ENCODE measurements at places on chromosomes 1 and 21.
A peak's percentile ranks its signal among the peaks of the same experiment; 100 is the strongest.

DNA sequence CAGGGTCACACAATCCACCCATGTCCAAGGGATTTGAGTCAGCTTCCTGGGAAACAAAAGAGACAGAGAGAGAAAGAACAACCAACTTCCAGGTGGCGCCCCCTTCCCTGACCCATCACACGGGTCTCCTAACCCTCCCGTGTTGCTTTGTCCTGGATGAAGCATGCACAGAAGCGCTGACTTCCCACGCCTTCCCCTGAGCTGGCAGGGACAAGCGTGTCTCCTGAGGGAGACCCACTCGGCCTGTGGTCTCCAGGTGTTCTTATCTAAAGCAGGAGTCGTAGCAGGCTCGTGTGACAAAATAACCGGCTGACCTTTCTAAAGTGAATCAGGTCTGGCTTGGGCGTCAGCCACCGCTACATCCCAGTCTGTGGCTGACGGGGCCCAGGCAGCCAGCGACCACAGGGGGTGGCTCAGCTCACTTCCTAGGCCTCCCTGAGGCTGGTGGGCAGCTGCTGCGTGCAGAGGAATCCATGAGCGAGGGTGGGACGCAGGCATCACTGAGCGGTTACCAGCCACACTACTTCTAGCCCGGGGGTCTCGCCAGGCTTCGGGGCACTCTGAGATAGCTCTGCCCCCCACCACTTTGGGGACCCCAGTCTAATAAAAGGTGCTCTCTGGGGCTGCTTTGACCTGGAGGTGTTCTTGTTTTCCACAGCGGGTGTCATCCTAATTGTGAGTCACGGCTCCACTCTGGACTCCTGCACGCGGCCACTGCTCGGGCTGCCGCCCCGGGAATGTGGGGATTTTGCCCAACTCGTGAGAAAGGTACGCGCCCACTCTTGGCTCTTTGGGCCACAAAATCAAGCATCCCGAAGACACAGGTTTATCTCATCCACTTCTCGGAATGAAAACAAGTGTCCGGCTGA lies 40.4 kb downstream of the UBASH3A start:
- DNase-seq = no peak

GRCh38 chr1:16267690-16268180 lies 30.8 kb upstream of the CPLANE2 start:
- DNase-seq = no peak

DNA sequence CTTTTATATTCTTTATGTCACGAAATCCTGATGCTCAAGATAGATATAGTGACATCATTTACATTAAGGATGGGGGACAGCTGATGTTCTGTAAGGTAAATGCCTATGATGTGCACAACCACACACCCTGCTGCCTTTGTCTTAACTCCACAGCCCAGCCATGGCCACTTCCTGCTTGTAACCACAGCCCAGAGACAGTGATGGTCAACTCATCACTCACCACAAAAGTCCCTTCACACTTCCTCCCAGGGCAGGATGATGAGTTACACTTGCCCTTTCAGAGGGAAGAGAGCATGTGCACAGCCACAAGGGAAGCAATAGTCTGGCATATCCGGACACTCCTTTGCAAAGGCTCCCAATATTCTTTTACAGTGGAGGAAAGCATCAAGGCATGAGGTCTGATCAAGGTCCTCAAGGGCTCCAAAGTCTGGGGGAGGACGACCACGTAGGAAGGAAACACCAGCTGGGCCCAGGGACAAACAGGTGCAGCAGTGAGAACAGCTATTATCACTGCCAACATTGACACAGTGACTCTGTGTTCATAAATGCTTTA lies 53.8 kb downstream of the PLPP3 start:
- DNase-seq = peak; percentile 90

DNA sequence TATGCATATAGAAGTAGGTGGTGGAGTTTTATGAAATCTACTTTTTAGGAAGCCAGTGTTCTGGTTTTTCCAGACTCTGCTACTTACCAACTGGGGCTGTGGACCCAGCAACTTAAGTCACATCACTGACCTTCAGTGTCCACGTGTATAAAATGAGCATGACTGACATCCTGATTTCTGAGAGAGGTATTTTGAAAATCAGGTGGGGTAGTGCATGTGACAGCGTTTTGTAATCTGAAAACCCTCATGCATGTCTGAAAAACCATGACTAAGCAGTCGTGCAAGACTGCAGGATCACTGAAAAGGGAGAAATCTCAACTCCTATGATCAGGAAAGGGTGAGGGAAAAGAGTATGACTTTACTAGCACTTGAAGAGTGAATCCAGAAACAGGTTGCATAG lies 26.1 kb downstream of the CR1L start:
- peak; percentile 9 for DNase-seq

DNA sequence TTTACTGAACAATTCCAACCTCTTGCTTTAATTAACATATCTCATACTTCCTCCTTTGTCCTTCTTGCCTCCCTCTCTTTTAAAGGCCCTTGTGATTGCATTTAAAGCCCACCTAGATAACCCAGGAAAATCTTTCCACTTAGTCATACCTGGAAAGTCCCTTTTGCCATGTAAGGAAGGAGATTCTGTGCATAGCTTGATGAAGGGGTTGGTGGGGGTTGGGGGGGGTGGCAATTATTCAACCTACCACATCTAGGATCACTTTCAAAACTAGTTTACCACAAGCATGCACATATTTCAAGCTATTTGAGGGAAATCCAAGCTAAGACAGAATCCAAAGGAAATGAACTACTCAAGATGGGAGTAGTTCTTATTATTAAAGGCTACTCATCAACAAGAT lies 249.1 kb upstream of the PTBP2 start:
- no peak for DNase-seq

DNA sequence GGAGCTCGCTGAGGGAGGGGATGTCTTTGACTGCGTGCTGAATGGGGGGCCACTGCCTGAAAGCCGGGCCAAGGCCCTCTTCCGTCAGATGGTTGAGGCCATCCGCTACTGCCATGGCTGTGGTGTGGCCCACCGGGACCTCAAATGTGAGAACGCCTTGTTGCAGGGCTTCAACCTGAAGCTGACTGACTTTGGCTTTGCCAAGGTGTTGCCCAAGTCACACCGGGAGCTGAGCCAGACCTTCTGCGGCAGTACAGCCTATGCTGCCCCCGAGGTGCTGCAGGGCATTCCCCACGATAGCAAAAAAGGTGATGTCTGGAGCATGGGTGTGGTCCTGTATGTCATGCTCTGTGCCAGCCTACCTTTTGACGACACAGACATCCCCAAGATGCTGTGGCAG lies 1.4 kb downstream of the TSSK3 start:
- no peak for DNase-seq

DNA sequence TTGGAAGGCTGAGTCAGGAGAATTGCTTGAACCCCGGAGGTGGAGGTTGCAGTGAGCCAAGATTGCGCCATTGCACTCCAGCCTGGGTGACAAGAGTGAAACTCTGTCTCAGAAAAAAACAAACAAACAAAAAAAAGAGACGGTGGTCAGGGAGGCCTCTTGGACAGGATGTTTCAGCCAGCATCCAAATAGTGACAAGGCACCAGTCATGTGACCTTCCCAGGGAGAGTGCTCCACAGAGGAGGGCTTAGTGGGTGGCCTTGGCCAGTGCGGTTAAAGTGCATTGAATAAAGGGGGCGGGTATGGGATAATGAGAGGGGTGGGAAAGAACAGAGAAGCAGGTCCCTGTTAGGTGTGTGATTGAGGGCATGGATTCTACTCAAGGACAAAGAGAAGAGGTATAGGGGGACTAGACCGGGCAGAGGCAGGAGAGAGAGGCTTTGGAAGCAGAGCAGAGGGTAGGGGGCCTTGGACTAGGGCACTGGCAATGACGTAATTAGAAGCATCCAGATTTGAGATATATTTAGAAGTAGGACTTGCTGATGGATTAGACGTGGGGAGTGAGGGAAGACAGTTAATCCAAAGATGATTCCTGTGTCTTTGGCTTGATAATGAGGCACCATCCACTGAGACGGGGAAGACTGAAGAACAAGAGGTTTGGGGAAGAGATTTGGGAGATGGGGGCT lies 12.0 kb upstream of the RYR2 start:
- no peak for DNase-seq

GRCh38 chr21:43287111-43287760 lies 118.4 kb downstream of the CRYAA start:
- DNase-seq = no peak

DNA sequence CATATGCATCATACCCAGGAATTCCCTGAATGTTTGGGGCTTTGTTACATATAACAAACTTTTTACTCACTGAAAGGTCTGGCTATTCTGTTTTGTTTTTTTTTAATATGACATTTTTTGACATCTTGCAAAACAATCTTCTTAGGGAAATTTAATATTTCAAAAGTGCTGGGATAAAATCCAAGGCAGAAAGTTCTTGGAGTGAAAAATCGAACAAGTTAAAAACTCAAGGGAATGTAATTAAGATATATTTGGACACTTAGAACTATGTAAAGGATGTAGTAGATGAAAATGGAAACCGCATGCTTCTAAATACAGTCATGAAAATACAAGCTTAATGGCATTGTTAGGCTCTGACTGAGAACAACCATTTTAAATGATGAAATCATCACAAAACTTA lies 8.6 kb downstream of the CHODL start:
- no peak for DNase-seq

GRCh38 chr1:110951161-110951560 lies 12.6 kb downstream of the LRIF1 start:
- peak; percentile 22 for DNase-seq

Data from inflammatory macrophage treated with lipopolysaccharide for 1 hour (primary cell).